ENCODE measurements at places on chromosomes 6 and 20. TPM values are rescaled to one million over a fixed set of nuclear protein-coding genes. Genes with fewer than 3 reads are reported as not detected.

Gene SAMD3
- total RNA-seq: 3.5 TPM

Gene SCRT2
- not detected for total RNA-seq

Gene MLIP
- total RNA-seq: 2.4 TPM

GRCh38 chr6:129115471-129115870 is 232.5 kb downstream of the LAMA2 start:
- DNase-seq: no peak

GRCh38 chr6:122947355-122947754 is 48.7 kb upstream of the CLVS2 start:
- DNase-seq: peak; percentile 9

Gene PRSS16
- 11.2 TPM for total RNA-seq

- no peak for DNase-seq
Observed at GRCh38 chr6:166266336-166266735, 41.9 kb downstream of the PRR18 start.

- no peak for DNase-seq
Observed at GRCh38 chr6:4220558-4220957, 85.2 kb upstream of the ECI2 start.

- DNase-seq: no peak
Observed at GRCh38 chr20:63124092-63124781, 91.7 kb downstream of the YTHDF1 start.

Gene SEL1L2
- not detected for total RNA-seq

GRCh38 chr6:109095835-109096084 is 453 bp downstream of the CEP57L1 start:
- DNase-seq: no peak

- DNase-seq: no peak
Observed at GRCh38 chr6:101302593-101302992, 90.9 kb upstream of the GRIK2 start.

DNA sequence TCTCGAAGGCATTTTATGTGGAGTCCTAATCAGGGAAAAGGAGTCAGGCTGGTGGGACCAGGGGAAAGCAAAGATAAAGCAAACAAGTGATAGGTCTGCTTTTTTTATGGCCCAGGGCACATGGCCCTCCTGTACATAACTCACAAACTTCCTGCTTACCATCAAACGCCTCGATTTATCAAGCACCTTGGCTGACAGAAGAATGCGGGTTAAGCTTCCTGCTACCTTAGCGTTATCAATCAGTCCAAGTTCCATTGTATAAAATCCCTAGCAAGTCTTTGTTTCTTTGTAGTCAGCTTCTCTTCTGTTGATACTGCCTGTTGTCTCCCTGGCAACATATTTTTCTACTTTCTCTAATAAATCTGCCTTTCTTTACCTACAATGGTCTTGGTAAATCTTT is 4.1 kb upstream of the TRIM27 start:
- no peak for DNase-seq

Gene PLCB4
- 17.7 TPM for total RNA-seq

Gene RGS17
- total RNA-seq: 0.28 TPM

Gene TMEM170B
- 3.7 TPM for total RNA-seq

GRCh38 chr20:36854348-36855240 is 21.3 kb upstream of the TLDC2 start:
- no peak for DNase-seq

DNA sequence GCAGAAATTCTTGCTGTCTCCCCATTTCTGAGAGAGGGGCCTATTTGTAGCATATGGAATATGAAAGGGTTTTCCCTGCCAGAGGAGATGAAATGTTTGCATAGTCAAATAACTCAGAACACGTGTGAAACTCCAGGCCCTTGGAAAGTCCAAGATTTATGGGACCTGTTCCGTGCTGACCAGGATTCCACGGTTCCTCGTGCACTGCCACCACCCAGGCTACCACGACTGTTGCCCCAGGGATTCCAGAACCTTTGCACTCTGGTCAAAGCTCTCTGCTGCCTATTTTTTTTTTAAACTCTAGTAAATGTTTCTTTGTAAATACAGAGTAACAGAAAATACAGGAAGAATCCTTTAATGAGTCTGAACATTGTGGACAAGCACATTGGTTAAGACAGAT is 35.0 kb downstream of the MYLK4 start:
- peak; percentile 33 for DNase-seq

DNA sequence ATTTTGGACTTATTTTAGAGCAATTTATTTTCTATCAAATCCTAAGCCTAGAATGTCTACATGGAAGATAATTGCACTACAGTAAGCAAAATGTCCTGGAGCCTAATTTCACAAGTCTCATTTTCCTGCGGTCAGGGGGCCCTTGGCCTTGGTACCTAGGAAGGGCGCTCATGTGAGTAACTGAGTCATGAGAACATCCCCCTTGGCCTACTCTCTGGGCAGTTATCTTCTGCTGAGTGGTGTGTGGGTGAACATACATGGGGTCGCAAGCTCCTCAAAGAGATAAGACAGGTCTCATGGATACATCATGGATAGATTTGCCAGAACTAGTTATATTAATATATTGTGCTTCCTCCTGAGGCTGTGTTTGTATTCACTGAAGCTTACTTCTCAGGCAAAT is 211.2 kb upstream of the MARCKS start:
- no peak for DNase-seq

Gene CDSN
- 0.13 TPM for total RNA-seq

- DNase-seq: no peak
Observed at GRCh38 chr6:130223508-130223907, 757 bp upstream of the SAMD3 start.

GRCh38 chr6:40438246-40438887 is 148.8 kb downstream of the LRFN2 start:
- no peak for DNase-seq

- no peak for DNase-seq
Observed at GRCh38 chr20:44072384-44072783, 114.6 kb downstream of the JPH2 start.

DNA sequence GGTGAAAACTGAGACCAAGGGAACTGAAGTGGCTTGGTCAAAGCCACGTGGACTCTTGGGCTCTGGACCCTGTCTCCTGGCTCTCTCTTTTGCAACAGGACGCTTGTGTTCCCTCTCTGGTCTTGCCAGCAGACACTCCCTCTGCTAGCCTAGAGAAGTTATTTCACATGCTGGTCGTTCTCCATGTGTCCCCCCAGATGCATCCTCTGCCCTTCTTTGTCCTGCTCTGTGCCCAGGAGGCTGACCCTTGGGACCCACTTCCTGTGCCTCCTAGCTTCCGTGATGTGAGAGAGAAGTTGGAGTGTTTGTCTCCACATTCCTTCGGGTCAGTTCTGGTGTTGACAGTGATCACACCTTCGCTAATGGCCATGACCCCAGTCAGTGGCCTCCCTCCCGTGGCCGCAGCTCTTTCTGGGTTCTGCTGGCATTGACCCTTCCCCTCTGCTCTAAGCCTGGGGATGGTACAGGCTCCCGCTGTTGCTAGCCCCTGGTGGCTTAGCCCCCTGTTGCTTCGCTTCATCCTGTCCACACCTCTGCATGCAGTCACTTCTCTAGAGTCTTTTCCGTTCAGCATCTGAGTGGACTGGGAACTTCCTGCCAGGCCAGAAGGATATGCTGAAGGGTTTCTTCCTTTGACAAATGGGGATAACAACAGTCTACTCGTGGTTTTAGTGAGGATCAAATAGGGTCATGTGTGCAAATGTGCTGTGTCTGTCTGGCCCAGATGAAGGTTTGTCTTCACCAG is 70.1 kb upstream of the BMP2 start:
- DNase-seq: no peak

- DNase-seq: no peak
Observed at GRCh38 chr6:28082939-28083338, 2.6 kb downstream of the ZNF165 start.

- no peak for DNase-seq
Observed at GRCh38 chr6:149305372-149305771, 12.1 kb upstream of the TAB2 start.

DNA sequence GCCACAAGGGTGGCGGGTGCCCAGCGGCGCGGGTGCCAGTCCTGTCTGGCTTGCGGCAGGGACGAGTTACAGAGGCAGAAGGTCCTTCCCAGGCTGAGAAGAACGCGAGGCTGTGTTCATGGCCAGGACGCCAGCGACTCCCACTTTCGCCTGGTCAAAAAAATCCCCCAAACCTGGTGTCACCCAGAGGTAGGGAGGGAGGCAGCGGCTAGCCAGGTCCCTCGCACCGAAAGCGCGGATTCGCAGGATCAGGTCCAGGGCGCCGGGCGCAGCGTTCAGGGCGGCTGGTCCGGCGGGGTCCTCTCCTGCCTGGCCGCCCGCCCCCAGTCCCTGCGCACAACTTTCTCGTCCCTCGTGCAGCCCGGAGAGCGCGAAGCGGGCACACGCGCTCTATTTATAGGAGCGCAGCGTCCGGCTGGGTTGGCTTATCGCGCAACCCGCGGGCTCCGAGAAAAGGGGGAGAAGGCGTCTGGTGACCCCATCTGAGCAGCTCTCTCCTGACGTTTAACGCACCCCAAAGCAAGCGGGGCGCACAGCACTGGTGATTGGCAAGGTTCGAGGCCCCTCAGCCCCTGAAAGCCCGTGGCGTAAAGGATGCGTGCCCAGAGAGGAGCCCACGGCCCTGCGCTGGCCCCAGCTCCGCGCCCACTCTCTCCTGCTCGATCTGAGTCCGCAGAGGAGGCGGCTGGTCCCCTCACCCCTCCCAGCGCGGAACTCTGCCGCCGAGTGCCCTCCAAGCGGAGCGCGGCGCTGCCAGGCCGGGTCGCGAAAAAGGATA is 519 bp downstream of the CBLN4 start:
- no peak for DNase-seq

GRCh38 chr6:37047689-37048402 is 42.4 kb downstream of the FGD2 start:
- DNase-seq: no peak

GRCh38 chr6:78390066-78390465 is 477.3 kb upstream of the IRAK1BP1 start:
- no peak for DNase-seq

Gene STMND1
- not detected for total RNA-seq

- no peak for DNase-seq
Observed at GRCh38 chr6:13177664-13178063, 150.7 kb downstream of the TBC1D7 start.

DNA sequence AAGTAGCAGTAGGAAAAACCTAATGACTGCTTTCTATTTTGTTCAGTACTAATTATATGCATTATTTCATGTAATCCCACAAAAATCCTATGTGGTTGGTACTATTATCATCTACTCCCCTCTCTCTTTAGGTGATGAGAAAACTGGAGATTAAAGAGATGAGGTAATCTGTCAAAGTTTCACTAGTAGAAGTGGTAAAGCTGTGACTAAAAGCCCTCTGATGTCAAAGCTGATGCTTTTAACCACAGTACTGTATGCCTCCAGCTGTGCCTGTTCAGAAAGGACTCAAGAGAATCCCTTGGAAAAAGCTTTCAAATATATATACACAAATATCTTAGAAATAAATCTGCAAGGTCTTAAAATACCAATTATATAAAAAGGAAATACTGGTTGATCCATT is 38.0 kb downstream of the PHIP start:
- no peak for DNase-seq

DNA sequence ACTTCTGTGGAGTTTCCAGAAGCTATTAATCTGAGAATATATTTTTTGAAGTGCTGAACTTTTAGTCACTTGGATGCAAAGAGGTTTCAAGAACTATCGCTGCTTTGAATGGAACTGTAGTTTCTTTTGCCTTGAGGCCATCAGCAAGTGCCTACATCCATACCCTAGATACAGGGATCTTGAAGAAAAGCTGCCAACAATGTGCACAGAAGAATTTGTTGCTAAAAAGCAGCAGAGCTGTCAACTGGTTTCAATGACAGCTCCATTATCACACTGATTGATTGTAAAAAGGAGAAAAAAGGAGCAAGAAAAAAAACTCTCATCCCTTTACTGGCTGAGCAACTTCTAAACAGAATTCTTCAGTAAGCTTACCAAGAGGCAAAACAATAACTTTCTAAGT is 251.0 kb upstream of the NRSN1 start:
- DNase-seq: no peak

- no peak for DNase-seq
Observed at GRCh38 chr20:3658019-3658715, 5.0 kb downstream of the GFRA4 start.

Gene HRH3
- not detected for total RNA-seq

- DNase-seq: no peak
Observed at GRCh38 chr20:58242824-58243223, 14.4 kb upstream of the ANKRD60 start.

DNA sequence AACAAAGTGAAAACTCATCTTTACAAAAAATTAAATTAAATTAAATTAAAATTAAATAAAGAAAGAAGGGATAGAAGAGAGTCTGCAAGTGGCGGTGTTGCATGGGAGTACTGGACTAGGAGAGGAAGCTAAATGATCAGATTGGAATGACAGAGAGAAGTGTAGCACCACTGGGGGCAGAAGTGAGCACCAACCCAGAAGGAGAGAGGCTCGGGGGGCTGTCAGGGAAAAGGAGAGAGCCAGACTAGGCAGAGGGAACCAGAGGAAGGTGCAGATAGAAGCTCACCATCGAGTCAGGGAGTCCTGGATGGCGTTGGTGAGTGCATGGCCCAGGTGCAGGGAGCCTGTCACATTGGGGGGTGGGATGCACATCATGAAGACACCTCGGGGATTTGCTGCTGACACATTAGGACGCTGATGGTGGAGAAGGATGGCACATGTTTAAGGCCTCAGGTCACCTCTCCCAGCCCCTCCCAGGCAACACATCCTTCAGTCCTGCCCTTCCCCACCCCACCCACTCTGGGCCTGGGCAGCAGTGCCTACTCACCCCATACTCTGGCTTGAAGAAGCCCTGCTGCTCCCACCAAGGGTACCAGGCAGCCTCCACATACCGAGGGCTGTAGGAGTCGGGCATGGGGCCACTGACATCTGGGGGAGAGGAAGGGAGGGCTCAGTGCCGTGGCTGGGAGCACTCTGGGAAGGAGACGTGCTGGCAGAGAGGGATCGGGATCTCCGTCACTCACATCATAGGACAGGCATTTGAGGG is 4.0 kb downstream of the VARS1 start:
- DNase-seq: peak; percentile 83

Gene PSORS1C2
- not detected for total RNA-seq

DNA sequence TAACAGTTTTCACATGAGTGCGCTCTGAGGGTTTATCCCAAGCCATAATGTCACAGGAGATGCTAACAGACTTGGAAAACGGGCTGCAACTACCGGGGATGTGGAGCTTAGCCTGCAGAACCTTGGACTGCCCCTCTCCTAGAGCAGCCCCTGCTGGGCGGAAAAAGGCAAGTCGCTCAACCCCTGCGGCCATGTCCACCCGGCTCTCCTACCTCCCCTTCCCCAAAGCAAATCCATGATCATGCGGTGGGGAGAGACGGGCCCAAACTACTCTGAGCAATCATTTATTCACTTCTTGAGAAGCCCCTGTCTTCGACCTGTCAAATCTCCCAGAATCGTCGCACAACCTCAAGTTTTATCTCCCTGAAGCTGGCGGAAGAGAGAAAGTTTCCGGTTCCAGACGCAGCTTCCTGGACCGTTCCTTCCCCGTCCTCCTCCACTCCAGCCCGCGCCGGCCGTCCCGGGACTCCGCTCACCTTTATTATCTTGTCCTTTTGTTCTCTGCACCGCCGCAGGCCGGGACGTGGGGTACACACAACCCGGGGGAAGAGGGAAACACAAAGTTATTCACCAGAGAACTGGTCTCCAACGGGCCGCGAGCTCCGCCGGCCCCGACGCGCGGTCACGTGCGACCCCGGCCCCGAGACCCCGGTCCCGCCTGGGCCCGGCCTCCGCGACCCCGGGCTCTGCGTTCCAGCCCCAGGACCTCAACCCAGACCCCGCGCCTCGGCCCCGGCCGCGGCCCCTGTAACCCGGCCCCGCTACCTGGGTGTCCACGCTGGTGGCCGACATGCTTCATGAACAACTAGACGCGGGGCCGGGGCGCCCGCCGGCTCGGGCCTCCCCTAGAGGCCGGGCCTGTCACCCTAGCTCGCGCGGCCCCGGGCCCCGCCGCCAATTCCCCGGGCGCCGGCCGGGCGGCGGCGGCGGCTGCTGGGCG is 560 bp downstream of the YTHDF1 start:
- peak; percentile 87 for DNase-seq

- no peak for DNase-seq
Observed at GRCh38 chr6:169650959-169651292, 50.9 kb downstream of the WDR27 start.

All from kidney (tissue), 22 donors.